Stimulated activated CD4-positive, alpha-beta T cell treated with anti-CD3 and anti-CD28 coated beads, Interleukin-1b, Interleukin-23, amount 100 ng/mL, for 48 hours (primary cell): ENCODE measurements at places on chromosomes 3 and 15.
A peak's percentile ranks its signal among the peaks of the same experiment; 100 is the strongest.

- no peak for DNase-seq
Measured at GRCh38 chr15:83734487-83734886, 80.6 kb downstream of the ADAMTSL3 start.

DNA sequence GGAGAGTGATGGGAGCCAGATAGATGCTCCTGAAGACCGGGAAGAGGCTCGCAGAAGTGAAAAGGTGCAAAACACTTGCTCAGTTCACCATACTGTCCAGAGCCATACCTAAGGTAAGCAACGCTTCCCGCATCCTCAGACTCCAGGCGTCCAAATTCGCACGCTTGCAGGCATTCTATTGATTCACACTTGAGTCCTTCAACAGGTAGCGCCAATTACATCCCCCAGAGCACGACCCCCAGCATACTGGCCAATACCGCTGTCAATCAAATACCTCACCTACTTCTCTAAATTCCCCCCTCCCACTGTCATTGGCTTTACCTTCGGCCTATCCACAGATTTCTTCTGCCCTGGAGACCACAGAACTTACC lies 361 bp upstream of the STXBP5L start:
- no peak for DNase-seq

- DNase-seq: no peak
Measured at GRCh38 chr3:143414571-143415253, 295.1 kb downstream of the CHST2 start.

DNA sequence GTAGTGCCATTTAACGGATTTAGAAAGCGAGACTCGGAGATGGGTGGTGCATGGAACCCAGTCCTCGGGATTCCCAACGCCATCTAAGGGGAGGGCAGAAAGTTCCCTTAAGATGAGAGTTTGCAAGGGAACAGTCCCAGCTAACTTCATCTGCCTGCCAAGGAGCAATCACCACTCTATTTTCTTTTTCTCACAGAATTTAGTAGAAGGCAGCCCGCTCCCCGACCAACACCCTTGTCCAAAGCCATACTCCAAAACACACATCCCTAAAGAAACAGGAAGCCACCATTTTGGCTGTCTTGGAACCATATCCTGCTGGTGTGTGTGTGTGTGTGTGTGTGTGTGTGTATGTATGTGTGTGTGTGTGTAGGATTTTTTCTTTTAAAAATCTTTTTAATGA lies 7.1 kb upstream of the FGD5 start:
- no peak for DNase-seq

GRCh38 chr3:171783086-171783485 lies 27.2 kb downstream of the PLD1 start:
- no peak for DNase-seq

DNA sequence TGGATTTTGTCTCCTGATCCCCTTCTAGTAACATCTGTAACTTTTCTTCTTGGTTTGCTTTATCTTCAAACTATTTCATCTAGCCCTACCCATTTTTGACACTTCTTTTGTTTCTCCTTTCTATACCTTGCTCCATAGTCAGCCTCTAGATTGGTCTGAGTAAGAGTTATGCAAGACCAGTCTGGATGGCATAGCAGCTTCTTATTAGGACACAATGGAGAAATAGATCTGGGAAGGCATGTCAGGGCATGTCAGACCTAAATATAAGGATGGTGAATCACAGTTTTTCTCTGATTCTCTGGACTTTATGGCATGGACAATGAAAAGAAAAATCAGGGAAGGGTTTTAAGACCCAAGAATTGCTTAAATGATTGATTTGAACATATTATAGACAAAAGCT lies 452.5 kb downstream of the RAP2B start:
- DNase-seq: no peak

DNA sequence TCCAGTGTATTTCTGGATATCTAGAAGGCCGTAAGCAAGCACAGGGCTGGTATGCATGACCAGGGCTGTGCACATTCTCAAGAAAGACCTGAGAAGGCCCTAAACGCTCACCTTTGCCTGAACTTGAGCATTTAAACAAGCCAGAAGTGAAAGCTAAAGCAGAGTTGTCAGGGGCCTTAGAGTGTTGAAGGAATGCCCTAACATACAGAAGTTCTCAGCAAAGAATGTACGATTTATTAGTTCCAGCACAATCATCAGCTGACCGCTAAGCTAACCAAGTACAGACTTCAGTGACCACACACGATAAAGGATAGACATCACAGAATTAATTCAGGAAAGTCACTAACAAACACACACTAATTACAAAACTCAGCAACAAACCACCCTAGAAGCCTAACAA lies 8.7 kb downstream of the HLTF start:
- no peak for DNase-seq

DNA sequence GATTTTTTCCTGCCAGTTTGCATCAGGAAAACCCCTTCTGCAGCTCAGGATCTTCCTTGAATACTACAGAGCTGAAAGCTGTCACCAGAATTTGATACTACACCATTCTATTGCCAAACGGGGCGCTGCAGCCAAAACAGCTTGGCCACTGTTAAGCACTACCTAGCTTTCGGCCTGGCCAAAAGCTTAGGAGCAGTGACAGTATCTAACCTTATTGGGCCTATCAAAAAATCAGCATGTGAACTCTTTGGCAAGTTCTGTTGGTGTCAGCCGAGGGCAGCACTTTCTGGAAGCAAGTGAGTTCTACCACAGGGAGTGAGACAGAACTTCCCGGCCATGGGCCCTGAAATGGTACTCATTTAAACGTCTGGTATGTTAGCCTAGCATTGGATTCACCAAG lies 16.1 kb upstream of the GYG1 start:
- DNase-seq: no peak

DNA sequence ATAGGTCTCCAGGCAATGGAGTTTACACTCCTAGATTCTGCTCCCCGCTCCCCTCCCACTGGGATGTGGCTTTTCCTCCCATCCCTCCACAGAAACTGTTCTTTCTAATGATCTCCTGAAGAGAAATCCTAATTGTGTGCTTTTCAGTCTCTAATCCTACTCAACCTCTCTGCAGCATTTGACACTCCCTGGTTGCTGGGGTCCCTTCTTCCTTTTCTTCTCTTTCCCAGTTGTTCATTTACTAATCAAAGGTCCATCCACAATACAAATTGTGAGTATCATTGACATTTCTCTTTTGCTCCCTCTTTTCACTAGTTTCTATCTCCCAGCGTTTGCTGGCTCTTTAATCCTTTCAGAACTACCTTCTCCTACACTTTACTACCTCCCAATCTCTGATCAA lies 6.5 kb upstream of the MYH15 start:
- no peak for DNase-seq

GRCh38 chr15:43931119-43931518 lies 104.3 kb downstream of the WDR76 start:
- no peak for DNase-seq

- DNase-seq: no peak
Measured at GRCh38 chr3:89847955-89848354, 740.5 kb downstream of the EPHA3 start.

DNA sequence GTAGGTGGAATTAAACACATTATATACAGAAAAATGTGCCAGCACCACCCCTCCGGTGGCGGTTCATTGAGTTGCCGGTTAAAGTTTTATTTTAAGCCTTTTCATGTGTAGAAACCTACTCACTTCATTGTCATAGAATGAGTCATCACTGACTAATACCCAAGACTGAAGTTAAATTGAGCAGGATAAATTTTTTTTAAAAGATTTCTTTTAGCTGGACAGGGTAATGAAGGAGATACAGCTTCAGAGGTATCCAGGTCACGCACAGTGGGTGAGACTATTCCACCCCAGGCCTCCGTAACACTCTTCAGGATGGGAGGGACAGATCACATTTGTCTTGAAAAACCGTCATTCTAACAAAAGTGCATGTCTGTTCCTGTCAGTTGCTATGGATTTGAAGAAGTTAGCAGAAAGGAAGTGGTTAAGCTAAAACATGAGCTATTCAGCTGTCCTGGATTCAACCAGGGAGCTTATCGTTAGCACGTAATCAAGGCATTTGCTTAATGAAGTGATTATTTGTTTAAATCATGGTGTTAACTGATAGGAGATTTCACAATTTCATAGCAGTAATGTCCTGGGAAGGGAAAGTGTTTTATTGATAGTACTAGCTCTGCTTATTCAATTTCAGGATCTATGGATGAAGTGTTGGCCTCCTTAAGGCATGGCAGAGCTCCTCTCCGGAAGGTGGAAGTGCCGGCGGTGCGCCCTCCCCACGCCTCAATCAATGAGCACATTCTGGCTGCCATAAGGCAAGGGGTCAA lies 23.4 kb downstream of the WHAMM start:
- peak; percentile 38 for DNase-seq

DNA sequence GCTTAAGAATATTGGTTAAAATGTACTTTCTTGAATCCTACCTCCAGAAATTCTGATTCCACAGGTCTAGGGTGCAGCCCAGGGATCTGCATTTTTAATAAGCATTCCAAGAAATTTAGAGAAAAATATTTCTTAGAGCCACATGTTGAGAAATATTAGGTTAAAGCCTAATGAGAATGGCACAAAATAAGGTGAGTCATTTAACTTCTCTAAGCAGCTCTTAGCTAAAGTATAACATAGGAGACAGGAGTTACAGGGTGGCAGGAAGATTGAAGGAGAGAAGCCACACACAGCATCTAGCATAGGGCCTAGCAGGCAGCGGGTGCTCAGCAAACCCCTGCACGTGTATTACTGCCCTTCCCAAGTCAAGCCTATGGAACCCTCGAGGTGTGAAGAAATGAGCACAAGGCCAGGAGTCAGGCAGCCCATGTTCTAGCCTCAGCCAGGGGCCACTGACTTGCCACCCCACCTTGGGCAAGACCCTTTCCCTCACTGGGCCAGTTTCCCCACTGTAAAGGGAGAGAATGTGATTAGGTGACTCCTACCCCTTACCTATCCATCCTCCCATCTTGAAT lies 197.1 kb upstream of the TLE3 start:
- no peak for DNase-seq

DNA sequence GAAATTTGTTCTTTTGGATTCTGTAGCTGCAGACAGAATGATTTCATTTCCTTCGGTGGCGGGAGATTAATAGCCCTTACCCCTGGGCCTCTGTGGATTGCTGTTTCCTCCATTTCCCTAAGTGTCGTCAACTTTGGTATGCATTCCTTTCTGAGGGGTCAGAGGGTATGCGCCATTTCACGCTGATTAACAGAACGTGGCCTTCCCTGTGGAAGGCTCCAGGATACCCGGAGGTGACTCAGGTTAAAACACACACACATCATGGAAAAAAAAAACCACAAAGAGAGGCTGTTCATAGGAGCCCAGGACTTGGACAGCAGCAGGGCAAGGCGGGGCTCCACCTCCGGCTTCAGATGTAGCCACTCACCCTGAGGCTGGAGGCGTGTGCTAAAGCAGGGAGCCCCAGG lies 51.9 kb downstream of the EPHB1 start:
- no peak for DNase-seq

GRCh38 chr3:195754141-195754540 lies 33.4 kb downstream of the MUC20 start:
- no peak for DNase-seq

DNA sequence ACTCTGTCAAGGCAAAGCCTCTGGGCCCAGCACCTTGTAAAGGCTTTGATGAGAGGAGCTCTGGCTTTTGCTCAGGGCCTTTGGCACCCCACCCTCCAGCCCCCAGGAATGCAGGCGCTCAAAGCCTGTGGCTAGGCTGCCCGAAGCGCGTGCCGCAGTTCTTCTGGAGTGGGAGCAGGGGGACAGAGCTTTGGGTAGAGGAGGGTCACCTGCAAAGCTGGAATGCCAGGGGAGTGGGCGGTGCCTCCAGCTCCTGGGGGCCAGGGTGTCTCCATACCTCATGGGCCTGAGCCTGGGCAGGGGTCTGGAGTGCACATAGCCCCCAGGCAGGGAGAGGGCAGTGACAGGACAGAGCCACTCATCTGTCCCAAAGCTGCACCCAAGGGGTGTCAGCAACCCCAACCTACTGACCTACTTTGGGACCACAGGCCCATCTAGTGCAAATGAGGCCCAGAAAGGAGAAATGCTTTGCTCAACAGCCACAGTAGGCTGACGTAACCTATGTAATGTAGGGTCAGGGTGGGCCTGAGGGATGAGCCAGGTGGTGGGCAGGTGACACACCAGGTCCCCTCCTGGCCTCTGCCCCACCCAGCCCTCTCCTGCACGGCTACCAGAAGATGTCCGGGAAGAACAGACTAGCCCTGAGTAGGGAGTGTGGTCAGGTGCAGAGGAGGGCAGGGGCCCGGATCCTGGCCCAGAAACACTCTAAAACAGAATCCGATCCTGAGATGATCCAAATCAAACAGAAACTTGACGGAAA lies 2.2 kb upstream of the CALML4 start:
- no peak for DNase-seq
